HT1080 (cell line): ENCODE measurements at places on chromosomes 4 and X. TPM values are rescaled to one million over a fixed set of nuclear protein-coding genes. Genes with fewer than 3 reads are reported as not detected.

NXF2B gene
- total RNA-seq: 0.40 and 0.76 TPM in 2 replicates

DKK2 gene
- total RNA-seq: 0.08 and 0.67 TPM in 2 replicates

APELA gene
- total RNA-seq: not detected in 2 replicates

CPE gene
- total RNA-seq: 9.3 and 11.4 TPM in 2 replicates

INTU gene
- total RNA-seq: 0.90 and 1.00 TPM in 2 replicates

REPS2 gene
- 1.9 and 2.4 TPM in 2 replicates for total RNA-seq

NUDT9 gene
- 11.0 and 14.0 TPM in 2 replicates for total RNA-seq

CNGA1 gene
- total RNA-seq: 0.17 TPM in 1 of 2 replicates, not detected in the other

SRPK3 gene
- total RNA-seq: 0.03 TPM in 1 of 2 replicates, not detected in the other

USO1 gene
- total RNA-seq: 60.8 and 68.3 TPM in 2 replicates

BEX1 gene
- 112 and 123 TPM in 2 replicates for total RNA-seq

RRH gene
- total RNA-seq: 0.17 TPM in 1 of 2 replicates, not detected in the other

CCDC160 gene
- total RNA-seq: 0.06 TPM in 1 of 2 replicates, not detected in the other

CT45A3 gene
- total RNA-seq: 0.24 and 0.47 TPM in 2 replicates
